ENCODE measurements at places on chromosomes 13 and 19. TPM values are rescaled to one million over a fixed set of nuclear protein-coding genes. Genes with fewer than 3 reads are reported as not detected.

Gene CD37
- not detected for polyA plus RNA-seq

Gene ZGLP1
- 45.2 TPM for polyA plus RNA-seq

Gene SMAD9
- 2.5 TPM for polyA plus RNA-seq

Gene ZNF571
- 6.5 TPM for polyA plus RNA-seq

Gene PSG3
- polyA plus RNA-seq: not detected

Gene ANKLE1
- polyA plus RNA-seq: 9.3 TPM

Gene TMEM190
- not detected for polyA plus RNA-seq

Gene SCAF1
- 11.9 TPM for polyA plus RNA-seq

Gene SRRM5
- polyA plus RNA-seq: not detected
